ENCODE measurements at places on chromosomes 4 and X.

- DNase-seq, result no peak
These were observed 39.7 kb downstream of the SNX25 start for GRCh38 chr4:185249105-185249504.

- peak; percentile 8 for DNase-seq
These were observed 23.5 kb downstream of the OTC start for GRCh38 chrX:38375891-38376290.

GRCh38 chr4:26525771-26526150, 35.5 kb upstream of the CCKAR start:
- no peak for DNase-seq

DNA sequence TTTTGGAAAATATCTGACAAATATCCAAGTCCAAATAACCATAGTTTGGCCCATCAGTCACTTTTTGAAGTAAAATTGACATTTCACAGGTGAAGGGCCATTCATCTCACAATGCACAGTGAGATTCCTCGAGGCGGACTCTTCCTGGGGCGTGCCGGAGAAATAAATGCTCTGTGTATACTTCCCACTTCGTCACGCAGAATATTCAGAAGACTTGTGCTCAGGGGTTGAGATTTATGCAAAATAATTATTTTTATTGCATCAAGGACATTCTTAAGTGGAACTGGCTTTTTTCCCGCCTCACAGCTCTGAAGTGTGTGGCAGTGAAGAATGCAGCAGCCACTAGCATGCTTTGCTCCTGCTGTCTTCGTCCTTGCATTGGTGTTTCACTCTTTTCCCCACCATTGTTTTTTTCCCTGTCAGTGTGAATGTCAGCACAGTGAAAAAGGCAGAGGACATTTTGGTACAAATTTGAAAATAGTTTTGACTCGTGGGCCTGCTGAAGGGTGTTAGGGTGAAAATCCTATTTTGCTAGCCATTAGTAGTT, 70.6 kb downstream of the FAM193A start:
- DNase-seq, result no peak

GRCh38 chr4:11548597-11549082, 119.9 kb upstream of the HS3ST1 start:
- DNase-seq, result no peak

DNA sequence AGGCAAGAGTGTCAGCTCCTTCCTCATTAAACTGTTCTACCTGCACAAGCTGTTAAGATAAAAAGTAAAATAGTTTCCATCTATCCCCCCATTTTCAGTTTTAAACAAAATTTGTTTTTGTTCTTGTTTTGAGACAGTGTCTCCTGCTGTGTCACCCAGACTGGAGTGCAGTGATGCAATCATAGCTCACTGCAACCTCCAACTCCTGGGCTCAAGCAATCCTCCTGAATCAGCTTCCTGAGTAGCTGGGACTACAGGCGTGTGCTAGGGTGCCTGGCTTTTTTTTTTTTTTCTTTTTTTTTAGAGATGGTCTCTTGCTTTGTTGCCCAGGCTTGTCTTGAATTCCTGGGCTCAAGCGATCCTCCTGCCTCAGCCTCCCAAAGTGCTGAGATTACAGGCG, 105.4 kb downstream of the HS6ST2 start:
- DNase-seq, result no peak

GRCh38 chr4:72568959-72569718, at the start of gene ADAMTS3:
Gene ADAMTS3, minus strand, starts transcription at chr4:72569221. Its CDS starts 459 bp downstream, at chr4:72568762.
- peak; percentile 70 for DNase-seq

GRCh38 chr4:150789864-150790263, 207.9 kb downstream of the MAB21L2 start:
- no peak for DNase-seq

DNA sequence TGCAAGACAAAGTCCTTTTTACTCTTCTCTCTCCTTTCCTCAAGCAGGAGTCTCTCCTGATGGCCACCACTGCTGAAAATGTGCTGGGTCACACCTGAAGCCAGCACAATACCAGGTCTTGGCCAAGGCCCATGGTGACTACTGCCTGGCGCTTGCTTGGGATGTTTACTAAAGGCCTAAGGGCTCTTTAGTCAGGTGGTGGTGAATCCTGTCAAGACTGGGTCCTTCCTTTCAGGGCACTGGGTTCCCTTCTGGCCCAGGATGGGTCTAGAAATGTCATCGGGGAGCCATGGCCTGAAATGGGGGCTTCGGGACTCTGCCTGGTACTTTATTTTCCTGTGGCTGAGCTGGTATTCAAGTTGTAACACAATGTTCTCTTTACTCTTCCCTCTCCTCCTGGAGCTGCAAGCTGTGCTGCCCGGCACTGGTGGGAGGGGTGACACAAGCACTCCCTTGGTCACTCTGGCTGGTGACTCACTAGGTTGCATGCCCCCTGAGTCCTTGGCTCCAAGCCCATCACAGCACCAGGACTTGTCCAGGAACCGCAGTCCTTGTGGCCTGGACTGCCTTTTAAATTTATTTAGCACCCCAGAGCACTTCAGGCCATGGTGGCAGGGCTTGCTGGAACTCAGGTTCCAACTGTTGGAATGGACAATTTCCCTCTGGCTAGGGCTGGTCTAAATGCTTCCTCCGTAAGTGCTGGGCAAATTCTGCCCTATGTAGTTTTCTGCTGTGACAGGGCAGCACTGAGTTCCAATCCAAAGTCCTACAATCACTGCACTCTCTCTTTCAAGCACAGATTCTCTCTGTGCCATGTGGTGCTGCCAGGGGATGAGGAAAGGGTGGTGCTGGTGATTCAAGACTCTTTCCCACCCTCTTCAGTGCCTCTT, 11.3 kb downstream of the ARL13A start:
- peak; percentile 34 for DNase-seq

GRCh38 chr4:102449751-102450352, 51.3 kb upstream of the NFKB1 start:
- peak; percentile 25 for DNase-seq

DNA sequence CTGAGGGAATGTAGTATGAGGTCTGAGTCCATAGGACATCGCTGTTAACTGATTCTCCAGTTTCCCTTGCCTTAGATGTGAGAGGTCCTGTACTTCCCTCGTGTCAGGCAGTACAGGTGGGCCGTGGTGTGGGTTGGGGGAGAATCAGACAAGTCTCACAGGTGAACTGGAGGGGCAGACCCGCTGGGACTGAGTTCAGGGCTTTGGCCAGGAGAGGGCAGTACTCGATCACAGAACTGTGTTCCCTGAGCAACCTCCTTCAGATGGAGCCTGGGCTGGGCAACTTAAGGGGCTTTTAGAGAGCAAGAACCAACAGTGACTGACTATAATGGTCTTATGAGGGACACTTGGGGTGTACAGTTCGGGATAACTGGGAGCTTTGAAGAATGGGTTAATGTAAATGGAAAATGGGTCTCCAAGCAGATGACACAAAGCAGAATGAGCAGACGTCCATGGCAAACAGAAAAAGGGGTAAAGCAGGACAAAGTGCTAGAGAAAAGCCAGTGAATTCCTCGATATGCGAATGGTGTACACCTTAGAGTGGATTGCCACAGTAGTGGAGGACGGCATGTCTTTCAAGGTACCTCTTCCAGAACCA, 83.6 kb downstream of the CCNG2 start:
- peak; percentile 79 for DNase-seq

DNA sequence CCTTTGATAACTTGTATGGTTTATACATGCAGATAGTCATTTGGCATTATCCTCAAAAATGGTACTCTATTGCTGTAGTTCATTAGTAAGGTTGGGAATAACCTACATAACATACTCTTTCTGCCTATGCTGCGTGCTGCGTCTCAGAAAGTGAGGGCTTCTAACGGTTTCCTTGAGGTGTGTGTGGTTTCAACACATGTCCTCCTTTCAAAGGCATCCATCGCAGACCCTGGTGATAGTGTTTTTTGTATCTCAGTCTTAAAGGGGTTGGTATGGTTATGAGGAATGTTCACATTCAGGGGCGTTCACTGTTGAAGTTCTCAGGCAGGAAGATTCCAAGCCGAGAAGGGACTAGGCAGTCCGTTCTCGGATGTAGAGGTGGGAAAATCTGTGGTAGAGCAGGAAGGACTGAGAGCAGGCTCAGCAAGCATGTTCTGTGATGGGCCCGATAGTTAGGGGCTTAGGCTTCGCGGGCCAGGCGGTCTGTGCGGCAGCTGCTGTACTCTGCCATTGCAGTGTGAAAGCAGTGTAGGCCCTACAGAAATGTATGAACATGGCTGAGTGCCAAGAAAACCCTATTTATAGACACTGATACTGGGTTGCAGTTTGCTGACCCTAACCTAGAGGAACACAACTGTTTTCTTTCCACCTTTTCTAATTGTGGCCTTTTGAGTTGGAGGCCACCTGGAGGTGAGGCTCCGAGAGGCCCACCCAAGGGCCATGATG, 123.2 kb downstream of the GPR143 start:
- no peak for DNase-seq

GRCh38 chr4:8242782-8243560, 26.6 kb upstream of the HTRA3 start:
- DNase-seq, result no peak

DNA sequence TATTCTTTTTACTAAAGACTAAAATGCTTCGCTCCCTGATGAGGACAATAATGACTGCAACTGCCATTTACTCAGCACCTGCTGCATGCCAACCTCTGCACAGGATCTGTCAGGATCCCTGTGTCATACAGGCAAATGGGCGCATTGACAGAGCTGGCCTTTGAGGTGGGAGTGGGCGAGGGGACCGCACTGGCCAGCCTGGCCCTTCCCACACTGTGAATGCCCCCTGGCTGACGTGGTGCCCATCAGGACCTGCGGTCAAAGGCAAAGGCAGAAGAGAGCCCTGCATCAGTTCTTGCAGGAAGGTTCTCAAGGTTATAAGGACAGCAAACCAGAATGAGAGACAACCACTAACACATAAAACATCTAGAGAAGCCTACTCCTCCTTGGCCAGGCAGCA, 67.9 kb downstream of the HAUS3 start:
- no peak for DNase-seq

DNA sequence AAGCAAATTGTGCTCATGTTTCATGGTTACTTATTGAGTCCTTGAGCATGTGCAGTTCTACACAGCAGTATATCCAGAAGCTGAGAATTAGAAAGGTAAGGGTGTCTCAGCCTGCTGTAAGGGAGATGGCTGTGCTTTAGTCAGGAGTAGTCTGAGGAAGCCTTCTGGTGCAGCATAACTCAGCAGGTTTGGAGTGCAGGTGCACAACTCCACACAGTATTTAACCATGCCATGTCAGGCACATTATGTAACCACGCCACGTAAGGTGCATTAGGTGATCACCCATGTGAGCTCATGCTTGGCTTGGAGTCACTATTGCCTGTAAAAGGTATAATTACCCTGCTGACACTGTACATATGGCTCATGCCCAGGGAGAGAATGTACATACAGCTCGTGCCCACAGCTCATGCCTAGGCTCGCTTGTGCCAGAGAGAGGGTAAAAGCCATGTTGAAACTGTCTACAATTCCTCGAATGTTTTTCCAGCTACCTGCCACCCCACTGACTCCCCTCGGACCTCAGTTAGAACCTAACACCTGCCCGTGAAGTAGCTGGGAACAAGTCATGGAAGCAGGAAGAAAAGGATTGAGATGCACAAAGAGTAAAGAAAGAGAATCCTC, 37.8 kb downstream of the UCHL1 start:
- DNase-seq, result no peak

GRCh38 chr4:70138751-70139150, 15.3 kb upstream of the PRR27 start:
- no peak for DNase-seq

GRCh38 chr4:155582971-155583437, 83.6 kb upstream of the GUCY1A1 start:
- no peak for DNase-seq

DNA sequence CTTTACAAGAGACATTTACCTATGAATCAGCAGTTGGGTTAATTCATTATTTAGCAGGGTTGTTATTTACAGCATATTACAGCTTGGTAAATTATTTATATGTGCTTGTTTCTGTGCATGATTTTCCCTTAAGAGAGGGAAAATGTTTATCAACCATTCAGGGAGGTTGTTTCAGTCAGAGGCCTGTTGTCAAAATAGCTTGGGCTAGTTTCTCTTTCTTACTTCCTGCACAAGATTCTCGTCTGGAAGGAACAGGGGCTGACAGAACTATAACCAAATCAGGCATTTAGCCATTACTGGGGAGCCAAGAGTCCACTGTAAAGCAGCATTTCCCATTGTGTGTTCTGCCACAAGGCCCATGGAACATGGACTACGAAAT, 135.8 kb downstream of the HS6ST2 start:
- DNase-seq, result no peak

DNA sequence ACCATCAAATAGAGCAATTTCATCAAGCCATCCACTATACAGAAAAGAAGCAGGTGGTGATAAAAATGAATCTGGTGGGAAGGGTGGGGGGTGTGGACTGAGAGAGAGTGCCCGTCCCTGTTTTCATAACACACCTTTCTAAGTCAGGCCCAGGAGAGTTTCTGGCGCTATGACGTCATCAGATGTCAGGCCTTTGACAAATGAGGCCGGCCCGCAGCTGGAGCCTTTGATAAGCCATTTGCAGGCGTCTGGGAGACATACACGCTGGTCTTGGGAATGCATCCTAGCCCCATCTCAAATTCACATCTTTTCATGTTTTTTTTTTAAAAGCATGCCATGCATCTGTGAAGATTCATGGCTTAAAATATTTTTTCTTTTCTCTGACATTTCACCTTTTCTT, 404.5 kb downstream of the BCOR start:
- no peak for DNase-seq

DNA sequence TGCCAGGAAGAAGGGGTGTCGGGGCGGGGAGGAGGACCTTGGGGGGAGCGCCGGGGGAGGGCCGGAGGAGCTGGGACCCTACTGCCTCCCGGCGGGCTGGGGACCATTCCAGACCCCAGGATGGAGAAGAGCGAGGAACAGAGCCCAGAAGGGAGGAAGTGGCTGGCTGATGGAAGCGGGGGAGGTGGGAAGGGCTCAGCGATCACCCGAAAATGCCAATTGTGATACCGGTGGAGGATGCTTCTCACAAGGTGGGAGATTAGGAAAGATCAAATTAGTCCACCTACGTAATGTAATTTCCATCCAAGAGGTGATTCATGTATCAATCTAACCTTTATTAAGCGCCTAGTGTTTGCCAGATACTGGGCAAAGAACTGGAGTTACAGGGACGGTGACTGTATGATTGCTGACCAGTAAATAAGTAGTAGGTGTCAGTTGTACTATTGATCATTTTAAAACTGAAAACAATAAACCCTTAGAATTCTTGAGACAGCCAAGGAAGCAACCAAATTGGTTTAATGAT, 452 bp upstream of the RAI2 start:
- DNase-seq, result no peak

GRCh38 chr4:16438986-16439385, 212.7 kb upstream of the TAPT1 start:
- no peak for DNase-seq

DNA sequence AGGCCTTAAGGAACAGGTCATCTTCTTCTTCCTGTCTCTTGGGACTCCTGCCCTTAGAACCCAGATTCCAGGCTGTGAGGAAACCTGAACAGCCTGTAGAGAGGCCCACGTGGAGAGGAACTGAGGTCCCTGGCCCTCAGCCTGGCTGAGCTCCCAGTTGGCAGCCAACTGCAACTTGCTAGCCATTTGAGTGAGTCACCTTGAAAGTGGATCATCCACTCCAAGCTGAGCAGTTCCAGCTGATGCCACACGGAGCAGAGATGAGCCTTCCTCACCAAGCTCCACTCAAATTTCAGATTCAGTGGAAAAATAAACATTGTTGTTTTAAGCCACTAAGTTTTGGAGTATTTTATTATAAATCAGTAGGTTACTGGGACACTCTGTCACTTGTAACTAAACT, 392.5 kb downstream of the BCOR start:
- DNase-seq, result peak; percentile 77

- no peak for DNase-seq
These were observed 72.2 kb downstream of the PPP3CA start for GRCh38 chr4:101274888-101275752.
